ENCODE measurements at places on chromosomes 16 and 17.

DNA sequence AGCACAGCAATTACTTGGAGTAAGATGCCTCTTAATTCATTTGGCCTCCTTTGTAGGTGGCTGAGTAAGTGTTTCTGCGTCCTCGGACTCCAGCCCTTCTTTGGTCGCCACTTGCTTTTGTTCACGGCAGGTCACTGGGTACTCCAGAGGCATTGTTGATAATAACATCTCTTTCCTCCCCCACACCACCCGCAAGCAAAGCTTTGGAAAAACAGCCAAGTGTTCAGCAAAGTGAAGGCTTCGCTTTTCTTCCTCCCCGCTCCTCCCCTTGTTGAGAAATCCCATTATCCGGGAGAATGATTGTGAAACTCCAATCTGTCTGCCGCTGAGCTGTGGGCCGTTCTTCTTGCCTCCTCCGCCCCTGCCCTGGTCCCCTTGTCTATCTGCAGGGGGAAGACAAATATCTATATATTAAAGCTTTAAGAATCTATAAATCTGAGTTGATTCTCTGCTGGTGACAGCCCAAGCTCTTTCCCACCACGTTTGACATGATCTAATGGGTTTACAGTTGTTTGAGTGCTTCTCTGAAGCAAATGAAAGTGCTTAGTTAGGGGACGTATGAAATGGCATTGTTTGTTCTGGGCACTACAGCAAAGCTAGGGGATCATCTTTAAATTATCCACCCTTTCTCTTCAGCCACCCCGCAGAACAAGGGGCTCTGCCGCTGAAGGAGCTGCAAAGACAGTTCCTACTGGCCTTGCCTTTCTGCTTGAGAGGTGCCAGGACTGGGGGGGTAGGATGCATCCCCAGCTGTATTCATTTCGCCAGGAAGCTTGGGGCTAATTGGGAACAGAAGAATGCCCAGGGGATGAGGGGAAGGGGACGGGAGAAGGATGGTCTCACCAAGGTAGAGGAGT is 167.1 kb downstream of the CCDC182 start:
- DNase-seq: no peak

GRCh38 chr16:995087-995486 is 13.5 kb downstream of the SOX8 start:
- no peak for DNase-seq

DNA sequence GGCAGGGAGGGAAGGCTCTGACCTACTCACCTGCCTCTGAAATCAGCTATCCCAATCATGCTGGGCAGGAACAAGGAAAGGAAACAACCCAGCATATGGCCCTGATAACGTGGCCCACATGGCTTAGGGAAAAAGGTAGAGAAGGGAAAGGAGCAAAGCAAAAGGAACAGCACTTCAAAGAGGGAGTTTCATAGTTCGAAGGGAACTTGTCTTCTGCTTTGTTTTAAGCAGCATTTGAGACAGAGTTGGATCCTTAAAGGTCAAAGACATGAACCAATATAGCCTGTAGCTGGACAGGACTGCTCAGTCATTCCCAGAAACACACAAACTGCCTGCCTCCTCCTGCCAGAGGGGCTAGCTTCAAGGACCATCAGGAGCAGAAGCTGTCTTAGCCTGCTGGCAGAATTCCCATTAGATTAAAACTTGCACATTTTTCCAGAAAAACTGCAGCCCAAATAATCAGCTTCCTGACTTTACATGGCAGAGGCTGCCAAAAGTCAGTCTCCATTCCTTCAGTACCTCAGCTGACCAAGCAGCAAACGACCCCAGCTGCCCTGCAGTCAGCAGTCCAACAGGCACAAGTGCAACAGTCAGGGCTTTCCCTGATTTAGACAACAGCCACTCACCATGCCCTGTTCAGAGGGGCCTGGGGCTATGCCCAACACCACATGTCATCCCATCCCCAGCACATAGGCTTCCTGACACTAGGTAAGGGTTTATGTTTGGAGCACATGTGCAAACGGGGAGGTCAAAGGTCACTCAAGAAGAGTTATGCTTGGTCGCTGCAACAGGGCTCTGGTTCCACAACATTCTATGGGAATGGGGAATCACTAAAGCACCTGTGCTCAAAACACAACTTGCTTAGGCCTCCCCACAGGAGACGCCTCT is 32.5 kb downstream of the RANBP10 start:
- DNase-seq: no peak

GRCh38 chr17:31318298-31318801 is 3.1 kb downstream of the EVI2A start:
- DNase-seq: peak; percentile 70
